ENCODE measurements at places on chromosomes 11 and 22. TPM values are rescaled to one million over a fixed set of nuclear protein-coding genes. Genes with fewer than 3 reads are reported as not detected.

DNA sequence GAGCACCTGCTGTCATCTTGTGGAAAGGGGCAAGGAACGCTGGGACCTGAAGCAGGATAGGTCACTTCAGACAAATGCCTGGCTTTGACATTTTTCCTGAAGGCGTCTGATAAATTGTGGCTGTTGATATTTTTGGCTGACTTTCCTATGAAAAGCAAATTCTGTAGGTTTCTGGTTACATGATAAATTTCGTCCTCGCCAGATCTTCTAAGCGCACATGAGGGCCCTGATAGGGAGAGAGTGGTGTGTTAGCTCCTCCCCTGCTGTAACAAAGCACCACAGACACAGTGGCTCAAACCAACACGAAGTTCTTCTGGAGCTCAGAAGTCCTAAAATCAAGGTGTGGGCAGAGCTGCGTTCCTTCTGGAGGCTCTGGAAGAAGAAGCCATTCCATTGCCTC, 19.6 kb downstream of the APOL4 start:
- H3K27ac ChIP-seq, result no peak overlapping the region
- H3K4me3 ChIP-seq, result no peak overlapping the region
- peaks cover 39% of the 10 kb centered on the region for H3K27me3 ChIP-seq
- H3K4me1 ChIP-seq, result no peaks in the 10 kb centered on the region
- DNase-seq, result no peak

DNA sequence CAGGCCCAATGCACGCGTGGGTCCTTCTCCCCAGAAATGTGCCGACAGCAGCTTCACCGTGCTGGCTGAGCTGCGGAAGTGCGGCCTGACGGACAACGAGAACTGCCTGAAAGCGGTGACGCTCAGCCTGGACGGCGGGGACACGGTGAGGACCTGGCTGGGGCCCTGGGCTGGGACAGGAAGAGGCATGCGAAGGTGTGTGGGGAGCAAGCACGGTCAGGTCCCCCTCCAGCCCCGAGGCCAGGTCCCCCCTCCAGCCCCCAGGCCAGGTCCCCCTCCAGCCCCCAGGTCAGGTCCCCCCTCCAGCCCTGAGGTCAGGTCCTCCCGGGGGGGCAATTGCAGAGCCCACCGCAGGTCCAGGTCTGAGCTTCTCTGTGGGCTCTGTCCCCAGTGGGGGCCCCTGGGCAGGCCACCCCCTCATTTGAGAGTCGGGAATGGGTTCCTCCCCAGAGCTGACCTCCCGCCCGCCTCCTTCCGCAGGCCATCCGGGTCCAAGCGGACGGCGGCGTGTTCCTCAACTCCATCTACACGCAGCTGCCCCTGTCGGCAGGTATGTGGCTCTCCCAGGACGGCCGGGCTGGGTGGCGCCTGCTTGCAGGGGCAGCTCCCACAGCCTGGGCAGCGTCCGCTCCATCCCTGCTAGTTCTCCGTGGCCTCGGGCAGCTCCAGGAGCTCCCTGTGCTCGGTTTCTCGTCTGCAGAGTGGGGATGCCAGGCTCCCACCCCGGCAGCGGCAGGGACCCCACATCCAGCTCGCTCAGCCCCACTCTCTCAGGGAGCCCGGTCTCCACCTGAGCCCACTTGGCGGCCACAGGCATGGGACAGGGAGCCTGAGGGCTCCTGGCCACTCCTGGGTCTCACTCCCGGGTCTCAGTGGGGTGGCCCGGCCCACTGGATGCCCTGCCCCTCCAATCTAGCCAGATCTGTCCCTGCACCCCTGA, 7.9 kb downstream of the MUC5B start:
- no peak overlapping the region for H3K27ac ChIP-seq
- no peak overlapping the region for H3K4me3 ChIP-seq
- no peaks in the 10 kb centered on the region for H3K27me3 ChIP-seq
- DNase-seq, result no peak

DNA sequence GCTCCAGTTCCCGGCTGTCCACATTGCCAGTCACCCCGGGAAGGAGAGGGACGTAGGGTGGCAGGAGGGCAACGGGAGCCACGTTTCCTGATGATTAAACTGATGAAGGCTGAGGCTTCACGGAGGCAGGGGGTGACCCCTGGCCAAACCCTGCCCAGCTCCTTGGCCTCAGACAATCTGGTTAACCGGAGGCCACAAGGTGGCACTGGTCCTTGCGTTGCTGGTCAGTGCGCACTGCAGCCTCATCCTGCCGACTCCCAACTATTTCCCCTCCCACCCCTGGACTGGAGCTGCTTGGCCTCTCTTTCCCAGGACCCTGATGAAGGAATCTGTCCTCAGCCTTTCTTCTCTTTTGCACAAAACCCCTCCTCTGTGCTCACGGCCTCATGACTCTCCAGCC, 75.3 kb downstream of the PDE2A start:
- DNase-seq, result peak; percentile 21
- H3K36me3 ChIP-seq, result no peaks in the 10 kb centered on the region
- H3K4me3 ChIP-seq, result no peak overlapping the region
- H3K27me3 ChIP-seq, result peaks cover 84% of the 10 kb centered on the region

GRCh38 chr11:122285070-122285988, 169.3 kb upstream of the BLID start:
- peaks cover 13% of the 10 kb centered on the region for H3K36me3 ChIP-seq
- no peak overlapping the region for H3K4me3 ChIP-seq
- peaks cover 8% of the 10 kb centered on the region for H3K4me1 ChIP-seq
- H3K27ac ChIP-seq, result peak overlapping the region; percentile 75

- peaks cover 11% of the 10 kb centered on the region for H3K4me1 ChIP-seq
- H3K27me3 ChIP-seq, result no peaks in the 10 kb centered on the region
- H3K4me3 ChIP-seq, result no peak overlapping the region
Measured at GRCh38 chr22:45125188-45125587, 38.5 kb upstream of the NUP50 start.

DNA sequence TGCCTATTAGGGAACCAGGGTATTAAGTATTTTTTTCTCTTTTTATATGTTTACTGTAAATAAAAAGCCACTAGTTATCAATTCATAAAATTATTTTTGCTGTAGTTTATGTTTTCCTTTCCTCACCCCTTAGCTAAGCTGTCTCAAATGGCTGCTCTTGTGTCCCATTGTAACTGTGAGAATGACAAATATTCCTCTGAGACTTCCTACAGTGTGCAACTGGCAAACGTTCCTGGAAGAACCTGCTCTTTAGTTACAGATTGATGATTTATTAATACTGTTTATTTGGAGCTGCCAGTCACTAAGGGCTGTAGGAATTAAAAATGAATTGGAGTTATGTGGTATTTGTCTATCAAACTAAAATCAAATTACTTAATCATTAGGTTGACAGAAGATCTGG, 675.4 kb upstream of the ARHGAP42 start:
- no peaks in the 10 kb centered on the region for H3K27me3 ChIP-seq
- H3K4me3 ChIP-seq, result no peak overlapping the region
- no peak overlapping the region for H3K27ac ChIP-seq
- no peaks in the 10 kb centered on the region for H3K36me3 ChIP-seq

DNA sequence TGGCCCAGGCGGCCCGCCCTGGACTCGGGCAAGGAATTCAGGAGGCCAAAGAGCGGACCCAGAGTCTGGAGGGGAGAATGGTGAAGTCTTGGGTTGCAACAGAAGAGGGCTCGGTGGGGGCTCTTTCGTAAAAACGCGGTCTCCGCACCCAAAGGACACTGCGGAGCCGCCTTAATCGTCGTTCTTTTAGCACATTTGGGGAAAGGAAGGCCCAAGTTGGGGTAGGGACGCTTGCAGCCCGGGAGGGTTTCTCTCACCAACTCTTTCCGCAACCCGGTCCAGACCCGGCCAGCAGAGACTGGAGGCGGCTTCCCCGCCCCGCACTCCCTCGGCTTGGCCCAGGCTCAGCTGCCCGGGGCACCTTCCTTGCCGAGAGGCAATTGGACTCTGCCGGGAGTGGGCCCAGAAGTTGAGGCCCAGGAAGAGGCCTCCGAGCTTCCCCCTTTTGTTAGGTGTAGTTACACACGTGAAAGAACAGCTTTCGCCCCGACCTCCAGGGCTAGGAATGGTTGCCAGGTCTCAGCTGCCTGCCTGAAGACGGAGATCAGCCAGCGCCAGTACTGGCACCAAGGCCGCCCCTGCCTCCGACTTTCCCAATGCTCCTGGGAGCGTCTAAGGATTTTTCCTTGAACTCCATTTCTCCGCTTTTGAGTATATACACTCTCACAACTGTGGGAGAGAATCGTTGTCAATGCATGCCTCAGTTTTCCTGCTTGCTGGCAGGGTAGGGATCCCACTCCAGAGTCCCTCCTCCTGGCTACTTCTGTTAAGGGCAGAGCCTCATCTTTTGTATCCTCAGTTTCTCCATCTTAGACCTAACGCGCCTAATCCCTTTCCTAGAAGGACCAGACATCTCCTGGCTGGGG, 3.7 kb downstream of the ALX4 start:
- peaks cover 2% of the 10 kb centered on the region for H3K4me1 ChIP-seq
- H3K4me3 ChIP-seq, result peak overlapping the region; percentile 34
- no peak overlapping the region for H3K27ac ChIP-seq
- H3K27me3 ChIP-seq, result peaks cover 98% of the 10 kb centered on the region
- DNase-seq, result no peak

- peaks cover 59% of the 10 kb centered on the region for H3K27me3 ChIP-seq
- H3K27ac ChIP-seq, result no peak overlapping the region
- H3K36me3 ChIP-seq, result no peaks in the 10 kb centered on the region
- no peaks in the 10 kb centered on the region for H3K4me1 ChIP-seq
- H3K4me3 ChIP-seq, result no peak overlapping the region
Measured at GRCh38 chr22:46451741-46452140, 85.7 kb downstream of the CELSR1 start.

DNA sequence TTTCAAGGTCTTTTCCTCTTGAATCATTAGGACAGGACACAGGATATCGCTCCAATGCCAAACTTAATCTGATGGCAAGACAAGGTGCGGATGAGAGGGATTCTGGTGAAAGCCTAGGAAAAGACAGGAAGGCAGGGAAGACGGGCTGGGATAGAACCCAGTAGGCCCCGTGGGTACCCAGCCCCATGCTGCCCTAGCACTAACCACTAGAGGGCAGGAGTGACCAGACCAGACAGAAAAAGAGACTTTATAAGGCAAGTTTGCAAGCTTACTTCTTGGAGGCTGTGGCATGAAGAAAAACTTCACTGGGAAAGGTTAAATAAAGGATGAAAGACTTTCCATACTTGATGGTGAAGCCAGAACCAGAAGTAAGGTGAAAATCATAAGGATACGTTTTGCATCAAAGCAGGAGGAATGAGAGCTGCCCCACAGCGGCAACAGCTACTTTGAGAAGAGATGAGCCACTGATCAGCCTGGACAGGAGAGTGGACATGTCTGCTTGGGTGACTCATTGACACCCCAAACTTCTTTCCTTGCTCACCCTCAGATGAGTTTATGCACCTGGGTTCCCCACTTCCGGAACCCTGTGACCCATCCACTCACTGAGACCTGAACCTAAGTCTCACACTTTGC, 39.8 kb downstream of the SYN3 start:
- H3K4me3 ChIP-seq, result no peak overlapping the region
- no peaks in the 10 kb centered on the region for H3K4me1 ChIP-seq
- no peaks in the 10 kb centered on the region for H3K36me3 ChIP-seq
- H3K27ac ChIP-seq, result no peak overlapping the region
- peak; percentile 29 for DNase-seq

GRCh38 chr22:46789992-46790391, 27.5 kb downstream of the TBC1D22A start:
- no peaks in the 10 kb centered on the region for H3K27me3 ChIP-seq
- peaks cover 16% of the 10 kb centered on the region for H3K36me3 ChIP-seq
- peaks cover 6% of the 10 kb centered on the region for H3K4me1 ChIP-seq
- H3K4me3 ChIP-seq, result no peak overlapping the region
- no peak overlapping the region for H3K27ac ChIP-seq
- DNase-seq, result no peak

DNA sequence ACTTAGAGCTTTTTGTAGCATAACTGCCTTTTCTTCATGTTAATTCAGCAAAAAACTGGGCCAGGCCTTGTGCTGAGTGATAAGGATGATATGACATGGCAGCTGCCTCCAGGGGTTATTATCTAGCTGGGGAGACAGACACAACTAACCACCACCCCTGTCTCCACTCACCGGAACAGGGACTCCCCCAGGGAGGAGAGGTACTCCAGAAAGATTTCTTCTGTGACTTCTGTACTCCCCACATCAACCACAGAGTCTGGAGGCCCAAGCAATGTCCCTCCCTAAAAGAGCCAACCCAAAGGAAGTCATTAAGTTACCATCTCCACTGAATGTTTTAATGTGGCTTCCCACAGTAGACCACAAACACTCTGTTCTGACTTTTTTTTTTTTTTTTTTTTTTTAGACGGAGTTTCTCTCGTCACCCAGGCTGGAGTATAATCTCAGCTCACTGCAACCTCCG, 14.3 kb upstream of the PMM1 start:
- H3K27me3 ChIP-seq, result no peaks in the 10 kb centered on the region
- DNase-seq, result no peak
- no peak overlapping the region for H3K4me3 ChIP-seq
- H3K4me1 ChIP-seq, result no peaks in the 10 kb centered on the region
- no peak overlapping the region for H3K27ac ChIP-seq

GLYATL2 gene
- polyA plus RNA-seq, result 0.33 TPM

CHADL gene
- 0.44 TPM for polyA plus RNA-seq

SMTNL1 gene
- not detected for polyA plus RNA-seq

HBG1 gene
- polyA plus RNA-seq, result not detected

CXCR5 gene
- polyA plus RNA-seq, result not detected

CCDC89 gene
- 4.0 TPM for polyA plus RNA-seq

PATE2 gene
- not detected for polyA plus RNA-seq

SPDYC gene
- polyA plus RNA-seq, result not detected

IL18BP gene
- 3.2 TPM for polyA plus RNA-seq

Data from IMR-90 (cell line).